ENCODE measurements at places on chromosomes 3 and 15.

DNA sequence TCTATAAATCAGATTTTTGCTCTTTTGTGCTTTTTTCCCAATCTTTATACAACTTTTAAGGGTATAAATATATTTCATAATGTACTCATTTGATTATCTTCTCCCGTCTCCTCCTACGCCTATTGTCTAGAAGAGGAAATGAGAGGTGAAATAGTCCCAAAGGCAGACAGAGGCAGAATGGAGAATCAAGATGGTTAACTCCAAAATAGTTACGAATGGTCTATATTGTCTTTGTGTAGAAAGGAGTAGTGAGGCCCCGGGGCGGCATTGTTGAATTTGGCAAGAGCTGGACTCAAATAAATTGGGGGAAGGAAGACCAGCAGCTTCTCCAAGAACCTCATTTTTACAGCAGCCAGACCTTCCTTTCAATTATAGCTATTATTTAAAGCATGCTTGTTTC lies 23.9 kb downstream of the ITPR1 start:
- no peak for DNase-seq

DNA sequence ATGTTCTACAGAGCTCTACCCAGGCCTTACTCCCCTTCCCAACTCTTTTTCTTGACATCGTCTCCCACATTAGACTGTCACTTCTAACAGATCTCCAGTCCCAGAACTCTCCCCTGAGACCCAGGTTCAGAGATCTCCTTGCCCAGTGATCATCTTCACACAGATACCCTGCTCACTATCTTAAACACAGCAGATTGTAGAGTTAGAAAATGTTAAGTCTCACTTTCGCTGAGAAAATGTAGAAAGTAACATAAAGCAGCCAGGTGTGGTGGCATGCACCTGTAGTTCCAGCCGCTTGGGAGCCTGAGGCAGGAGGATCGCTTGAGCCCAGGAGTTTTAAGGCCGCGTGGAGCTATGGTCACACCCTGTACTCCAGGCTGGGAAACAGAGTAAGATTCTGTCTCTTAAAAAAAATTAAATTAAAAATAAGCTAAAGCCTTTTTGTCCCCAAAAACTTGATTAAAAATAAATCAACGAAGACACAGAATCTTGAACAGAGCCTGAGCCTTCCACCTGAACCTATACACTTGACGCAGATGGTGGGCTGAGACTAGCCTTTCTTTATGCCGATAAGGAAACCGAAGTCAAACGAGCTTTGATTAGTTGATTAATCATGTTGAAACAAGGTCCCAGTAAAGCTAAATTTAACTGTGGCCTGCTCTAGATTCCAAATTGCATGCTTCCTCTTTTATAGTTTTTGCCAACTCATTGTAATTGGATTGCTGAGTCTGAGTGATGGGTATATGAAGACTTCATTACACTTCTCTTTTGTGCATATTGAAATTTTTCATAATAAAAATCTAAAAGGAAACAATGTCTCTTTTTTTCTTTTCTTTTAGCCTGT lies 31.3 kb upstream of the BLM start:
- no peak for DNase-seq

GRCh38 chr3:188617988-188618701 lies 464.2 kb downstream of the LPP start:
- no peak for DNase-seq

DNA sequence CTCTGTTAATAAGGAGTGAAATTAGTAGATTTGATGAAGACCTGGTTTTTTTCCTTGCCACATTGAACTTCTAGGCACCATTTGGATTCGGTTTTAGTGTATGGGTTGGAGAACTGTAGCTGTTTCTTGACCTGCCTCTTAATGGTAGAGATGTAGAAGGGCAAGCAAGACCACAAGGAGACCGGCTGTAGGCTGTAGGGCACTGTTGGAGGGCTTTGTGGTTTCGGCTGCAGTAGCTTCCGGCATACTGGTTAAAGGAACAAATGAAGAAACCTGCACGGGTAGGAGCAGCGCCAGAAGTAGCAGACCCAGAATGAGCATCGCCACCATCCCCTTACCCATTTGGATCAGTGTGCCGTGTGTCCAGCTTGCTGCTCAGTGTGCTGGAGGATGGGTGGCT lies 7.9 kb downstream of the PCLAF start:
- no peak for DNase-seq

DNA sequence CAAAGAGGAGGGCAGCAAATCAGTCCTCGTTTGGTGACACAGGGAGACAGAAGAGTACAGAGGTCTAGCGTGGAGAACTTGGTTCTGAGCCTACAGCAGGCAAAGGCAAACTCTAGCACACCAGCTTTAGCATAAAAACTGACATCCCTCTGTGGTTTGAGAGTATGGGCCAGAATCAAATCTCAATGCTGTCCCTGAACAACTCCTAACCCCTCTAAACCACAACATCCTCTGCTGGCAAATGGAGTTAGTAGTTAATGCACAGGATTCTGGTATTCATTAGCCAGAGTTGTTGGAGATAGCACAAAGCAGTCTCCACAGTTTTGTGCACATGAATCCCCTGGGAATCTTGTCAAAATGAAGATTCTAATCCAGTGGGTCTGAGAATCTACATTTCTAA lies 315.8 kb downstream of the NTRK3 start:
- no peak for DNase-seq

GRCh38 chr3:151859233-151859673 lies 14.2 kb upstream of the SUCNR1 start:
- DNase-seq = no peak

DNA sequence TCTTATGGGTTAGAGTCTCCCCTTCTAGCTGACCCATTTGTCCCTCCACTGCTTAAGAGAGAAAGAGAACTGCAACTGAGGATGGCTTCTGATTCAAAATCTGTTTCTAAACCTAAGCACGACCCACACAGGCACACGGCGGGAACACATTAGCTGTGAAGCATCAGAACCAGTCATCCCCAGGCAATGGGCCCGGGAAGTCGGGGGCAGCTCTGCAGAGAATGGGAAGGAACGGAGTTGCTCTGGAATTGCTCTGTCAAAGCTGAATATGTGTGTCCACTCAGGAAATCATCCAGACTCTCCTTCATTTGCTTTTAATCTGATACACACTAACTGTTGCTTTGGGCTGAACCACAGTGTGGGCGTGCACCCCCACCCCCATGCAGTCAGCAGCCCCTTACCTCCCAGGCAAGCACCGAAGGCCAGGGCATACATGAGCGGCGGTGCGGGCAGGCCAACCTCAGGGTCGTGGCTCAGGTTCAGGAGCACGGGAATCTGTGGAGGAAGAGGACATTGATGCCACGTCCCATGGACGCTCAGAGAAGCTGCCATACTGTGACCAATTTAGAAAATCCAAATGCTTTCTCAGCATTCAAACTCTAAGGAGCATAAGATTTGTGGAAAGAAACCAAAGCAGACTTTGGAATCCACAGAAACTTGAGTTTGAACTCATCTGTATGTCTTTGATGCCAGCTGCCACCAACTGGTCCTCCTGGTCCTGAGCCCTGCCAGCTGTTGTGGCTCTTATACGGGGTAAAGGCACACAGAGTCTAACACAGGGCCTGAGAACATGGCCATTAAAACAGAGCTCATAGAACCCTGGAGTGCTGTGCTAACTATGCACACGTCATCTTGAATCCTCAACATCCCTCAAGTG lies 247.9 kb downstream of the OCA2 start:
- no peak for DNase-seq

- DNase-seq = no peak
These were observed 20.0 kb upstream of the PHC3 start for GRCh38 chr3:170201527-170201926.

GRCh38 chr3:56789076-56789475 lies 12.7 kb downstream of the ARHGEF3 start:
- no peak for DNase-seq

DNA sequence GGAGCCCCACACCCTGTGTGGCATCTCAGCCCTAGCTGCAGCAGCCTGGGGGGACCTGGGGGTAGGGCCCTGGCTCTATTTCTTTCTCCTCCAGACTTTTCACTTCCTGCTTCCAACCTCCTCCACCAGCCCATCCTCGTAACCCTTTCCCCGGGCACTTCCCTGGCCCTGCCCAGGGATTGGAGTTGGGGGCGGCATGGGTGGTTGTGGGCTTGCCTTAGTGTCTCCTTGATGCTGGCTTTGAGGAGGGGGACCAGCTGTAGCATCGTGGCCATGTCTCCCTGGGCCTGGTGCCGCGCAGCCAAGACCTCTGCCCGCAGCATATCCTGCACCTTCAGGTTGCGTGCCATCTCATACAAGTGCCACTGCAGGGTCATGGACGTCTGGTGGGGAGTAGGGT lies 28.1 kb downstream of the CYP11A1 start:
- DNase-seq = no peak

GRCh38 chr3:58387650-58388546 lies 45.7 kb downstream of the PDHB start:
- DNase-seq = no peak

DNA sequence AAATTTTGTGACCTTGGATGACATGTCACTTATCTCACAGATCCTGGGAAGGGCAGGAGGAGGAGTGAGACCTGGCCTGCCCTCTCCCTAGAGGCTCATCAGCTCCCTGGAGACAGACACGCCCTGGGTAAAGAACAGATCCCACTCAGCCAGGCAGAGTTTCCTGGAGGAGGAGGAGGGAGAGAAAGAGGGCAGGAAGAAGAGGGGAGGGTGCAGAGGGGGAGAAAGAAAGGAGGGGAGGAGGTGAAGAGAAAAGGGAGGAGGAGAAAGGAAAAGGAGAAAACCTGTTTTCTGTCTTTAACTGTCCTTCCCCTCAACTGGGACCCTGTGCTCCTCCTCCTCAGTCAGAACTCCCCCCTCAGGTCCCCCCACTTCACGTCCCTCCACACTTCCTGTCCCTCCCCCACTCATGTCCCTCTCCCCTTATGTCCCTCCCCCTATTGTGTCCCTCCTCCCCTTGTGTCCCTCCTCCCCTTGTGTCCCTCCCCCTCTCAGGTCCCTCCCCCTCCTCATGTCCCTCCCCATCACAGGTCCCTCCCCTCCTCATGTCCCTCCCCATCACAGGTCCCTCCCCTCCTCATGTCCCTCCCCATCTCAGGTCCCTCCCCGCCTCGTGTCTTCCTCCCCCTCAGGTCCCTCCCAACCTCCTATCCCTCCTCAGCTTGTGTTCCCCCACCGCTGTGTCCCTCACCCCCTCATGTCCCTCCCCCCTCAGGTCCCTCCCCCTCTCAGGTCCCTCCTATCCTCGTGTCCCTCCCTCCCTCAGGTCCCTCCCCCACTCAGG lies 52.3 kb upstream of the CGNL1 start:
- peak; percentile 46 for DNase-seq

- DNase-seq = no peak
These were observed 68.4 kb downstream of the MINDY2 start for GRCh38 chr15:58839485-58839884.

- DNase-seq = peak; percentile 14
These were observed 64.2 kb downstream of the SCAPER start for GRCh38 chr15:76840830-76841460.

DNA sequence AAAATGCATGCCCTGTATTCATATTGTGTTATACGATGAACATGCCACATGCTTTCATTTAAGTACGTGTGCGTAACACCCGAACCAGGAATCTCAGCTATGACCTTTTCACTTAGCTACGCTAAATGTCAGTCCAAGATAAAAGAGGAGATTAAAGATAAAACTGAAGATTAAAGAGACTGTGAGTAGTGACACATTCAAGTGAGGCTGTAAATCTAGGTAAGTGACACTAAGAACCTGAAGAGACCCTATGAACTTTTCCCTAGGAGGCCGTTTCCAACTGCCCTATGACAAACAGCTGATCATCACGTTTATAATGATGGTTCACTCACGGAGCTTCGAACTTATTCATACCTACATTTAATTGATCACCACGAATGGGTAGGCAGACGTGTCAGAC lies 32.2 kb downstream of the TFRC start:
- DNase-seq = no peak

DNA sequence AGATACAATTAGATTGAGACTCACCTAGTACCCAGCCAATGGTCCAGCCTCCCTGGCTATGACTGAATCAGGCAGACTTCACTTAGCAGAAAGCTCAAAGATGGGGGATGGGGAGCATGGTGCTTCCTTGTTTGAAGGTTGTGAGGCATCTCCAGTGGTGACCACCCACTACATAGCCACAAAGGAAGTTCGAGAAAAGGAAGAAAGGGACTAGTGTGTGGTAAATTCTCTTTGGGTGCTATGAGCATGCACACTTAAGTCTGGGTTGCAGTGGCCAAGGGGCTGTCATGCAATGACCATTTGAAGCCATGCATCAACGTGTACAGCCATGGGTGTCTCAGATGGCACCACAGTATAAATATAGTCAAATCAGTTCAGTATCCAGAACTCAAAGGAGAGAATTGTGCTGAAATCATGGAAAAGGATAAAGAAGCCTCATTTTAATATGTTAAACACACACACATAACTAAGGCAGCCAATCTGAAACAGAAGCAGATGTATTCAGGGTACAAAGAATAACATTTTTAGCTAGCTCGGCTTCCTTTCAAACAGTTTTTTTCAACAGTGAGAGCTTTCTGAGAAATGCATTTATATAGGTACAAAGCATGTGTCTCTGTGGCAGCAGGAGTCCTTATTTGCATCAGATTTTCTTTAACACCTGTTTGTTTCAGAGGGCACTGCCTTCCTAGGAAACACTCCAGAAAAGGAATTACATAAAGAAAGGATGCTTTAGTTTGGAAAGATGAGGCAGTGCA lies 275.5 kb downstream of the GAP43 start:
- no peak for DNase-seq

- DNase-seq = no peak
These were observed 149.3 kb downstream of the RPLP1 start for GRCh38 chr15:69601711-69602504.

GRCh38 chr15:70559265-70560239 lies 203.8 kb downstream of the UACA start:
- DNase-seq = peak; percentile 21

DNA sequence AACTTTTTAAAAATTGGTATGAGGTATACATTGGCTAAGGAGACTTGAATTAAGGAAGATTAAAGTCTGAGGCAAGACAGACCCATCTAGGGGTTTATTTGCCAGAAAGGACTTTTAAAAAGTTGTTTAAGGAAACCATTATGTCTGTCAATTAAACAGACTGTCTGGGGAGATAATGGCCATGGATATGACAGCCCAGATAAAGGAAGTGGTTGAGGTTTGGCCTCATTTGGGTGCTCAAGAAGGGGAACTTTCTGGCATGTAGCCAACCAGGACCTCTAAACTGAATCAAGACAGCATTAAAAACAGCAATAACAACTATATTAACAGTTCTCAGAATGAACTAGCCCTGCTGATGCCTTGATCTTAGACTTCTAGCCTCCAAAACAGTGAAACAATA lies 9.9 kb upstream of the CD200R1L start:
- no peak for DNase-seq
